ENCODE measurements at places on chromosomes 6 and 20.
A peak's percentile ranks its signal among the peaks of the same experiment; 100 is the strongest.

DNA sequence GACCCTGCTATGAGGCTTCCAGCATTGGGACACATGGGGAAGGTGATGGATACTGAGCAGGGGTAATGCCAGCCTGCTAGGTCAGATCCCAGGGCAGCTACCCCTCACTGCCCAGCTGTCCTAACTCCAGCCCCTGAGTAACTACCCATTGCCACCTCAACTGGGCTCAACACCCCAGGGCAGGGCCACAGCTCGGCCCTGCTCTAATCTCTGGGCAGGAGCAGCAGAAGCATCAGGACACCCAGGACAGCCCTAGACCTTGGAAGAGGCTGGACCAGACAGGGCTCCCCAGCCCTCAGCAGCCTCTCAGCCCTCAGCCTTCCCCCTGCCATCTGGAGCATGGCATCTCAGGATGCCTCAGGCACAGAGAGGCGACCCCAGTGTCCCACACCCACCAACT is 67.4 kb upstream of the TOP1 start:
- DNase-seq = no peak

DNA sequence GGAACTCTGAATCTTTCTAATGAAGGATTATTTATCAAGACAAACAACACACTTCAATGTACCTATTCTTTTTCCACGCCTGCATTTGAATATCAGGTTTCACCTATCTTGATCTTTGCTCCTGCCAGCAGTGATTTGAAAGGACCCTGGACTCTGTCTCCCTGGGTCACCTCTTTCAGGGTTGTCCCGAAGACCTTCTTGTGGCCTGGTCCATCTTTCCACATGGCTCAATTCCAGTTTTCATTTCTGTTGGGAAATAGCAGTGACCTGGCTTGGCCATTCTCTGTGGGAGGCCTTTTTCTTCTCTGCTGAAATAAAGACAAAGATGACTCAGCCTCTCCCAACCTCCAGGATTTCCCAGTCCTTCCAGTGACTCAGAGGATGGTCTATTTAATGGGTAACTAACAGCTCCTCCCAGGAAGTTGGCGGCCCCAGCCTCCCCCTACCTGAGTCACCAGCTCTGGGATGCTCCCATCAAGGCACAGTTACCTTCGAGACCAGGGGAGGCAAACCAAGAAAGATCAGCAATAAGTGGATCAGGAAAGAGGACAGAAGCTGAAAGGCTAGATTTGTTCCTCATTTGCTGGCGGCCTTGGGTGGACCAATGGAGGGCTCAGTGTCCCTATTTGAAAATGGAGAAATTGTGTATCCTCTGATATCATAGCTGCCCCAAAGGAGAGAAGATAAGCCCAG is 120.2 kb upstream of the RNF24 start:
- DNase-seq = peak; percentile 98

- DNase-seq = no peak
These were observed 2.0 kb upstream of the CST9L start for GRCh38 chr20:23570178-23570760.

GRCh38 chr20:49567421-49568277 is at the start of gene PTGIS:
TSS of gene PTGIS (minus strand) at chr20:49568137. CDS start at chr20:49568116, 21 bp downstream.
- DNase-seq = no peak

DNA sequence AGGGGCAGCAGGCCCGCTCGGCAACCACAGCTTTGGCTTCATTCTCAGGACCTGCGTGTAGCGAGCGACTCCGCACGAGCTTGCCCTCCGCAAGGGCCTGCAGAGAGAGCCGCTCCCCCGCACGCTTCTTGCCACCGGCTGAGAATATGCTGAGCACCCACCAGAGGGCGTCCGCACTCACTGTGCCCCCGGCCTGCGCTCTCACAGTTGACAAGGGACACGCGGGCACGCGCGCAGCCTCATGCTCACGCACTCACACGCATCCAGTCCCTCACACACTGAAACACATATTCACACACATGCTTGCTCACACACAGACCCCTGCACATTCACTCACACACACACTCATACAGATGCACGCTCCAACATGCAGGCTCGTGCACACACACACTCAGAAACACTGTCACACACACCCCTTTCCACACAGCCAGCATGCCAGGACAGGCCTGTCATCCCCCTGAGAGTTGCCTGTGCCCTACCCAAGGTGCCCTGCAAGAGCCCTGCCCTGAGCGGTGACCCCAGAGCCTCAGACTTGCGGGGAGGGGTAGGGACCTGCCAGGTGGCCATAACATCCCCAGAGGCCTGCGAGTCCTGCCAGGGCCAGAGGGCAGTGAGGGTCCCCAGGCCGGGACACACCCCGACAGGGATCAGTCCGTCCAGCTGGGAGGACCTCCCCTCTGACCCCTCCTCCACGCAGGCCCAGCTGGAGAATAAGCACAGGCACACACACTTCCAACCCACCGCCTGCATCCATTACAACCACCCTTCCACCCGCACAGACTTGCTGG is 174.1 kb downstream of the BMP7 start:
- no peak for DNase-seq

DNA sequence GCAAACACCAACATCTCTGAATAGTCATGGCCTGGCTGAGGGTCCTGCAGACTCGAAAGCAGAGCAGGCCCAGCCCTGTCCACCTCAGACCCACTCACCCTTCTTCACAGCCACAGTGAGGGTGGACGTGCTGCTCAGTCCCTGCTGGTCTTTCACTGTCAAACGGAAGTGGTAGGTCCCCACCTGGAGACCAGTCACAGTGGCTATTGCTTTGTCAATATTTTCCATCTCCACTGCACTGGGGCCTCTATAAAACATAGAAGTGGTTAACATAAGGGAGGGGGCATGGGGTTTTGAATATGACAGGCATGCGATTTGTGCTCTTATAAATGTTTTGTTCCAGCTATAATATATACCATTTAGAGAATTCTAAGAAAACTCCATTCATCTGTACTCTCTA is 73.9 kb downstream of the ALDH5A1 start:
- no peak for DNase-seq

GRCh38 chr20:51953731-51954340 is 151.5 kb upstream of the SALL4 start:
- DNase-seq = no peak

GRCh38 chr20:22962567-22963439 is 72.3 kb upstream of the SSTR4 start:
- no peak for DNase-seq

- peak; percentile 25 for DNase-seq
These were observed 637 bp downstream of the TRPC4AP start for GRCh38 chr20:35091816-35092523.

GRCh38 chr6:168377856-168378832 is 58.6 kb upstream of the DACT2 start:
- DNase-seq = no peak

- DNase-seq = peak; percentile 91
These were observed 61.9 kb downstream of the CNKSR3 start for GRCh38 chr6:154448448-154449096.

- no peak for DNase-seq
These were observed 34.9 kb downstream of the ESF1 start for GRCh38 chr20:13749811-13750210.

GRCh38 chr6:68738039-68738438 is 103.0 kb downstream of the ADGRB3 start:
- no peak for DNase-seq

GRCh38 chr6:55212156-55212555 is 37.8 kb downstream of the HCRTR2 start:
- DNase-seq = peak; percentile 56

DNA sequence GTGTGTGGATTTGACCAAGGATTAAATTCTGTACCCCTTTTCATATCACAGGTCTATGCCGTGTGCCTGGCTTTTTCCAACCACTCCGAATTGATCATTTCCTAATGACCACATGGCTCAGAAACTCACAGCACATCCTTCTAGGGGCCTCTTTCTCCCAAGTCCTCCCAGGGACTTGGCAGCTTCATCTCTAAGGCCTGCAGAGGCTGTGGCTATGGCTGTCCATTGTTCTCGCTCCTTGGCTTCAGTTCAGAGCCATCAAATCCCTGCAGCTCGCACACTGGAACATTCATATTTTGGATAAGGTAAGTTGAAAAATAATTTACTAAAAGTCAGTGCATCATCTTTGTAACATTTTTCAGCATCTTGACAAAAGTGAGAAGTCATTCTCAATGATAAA is 497.2 kb upstream of the CDH4 start:
- no peak for DNase-seq

DNA sequence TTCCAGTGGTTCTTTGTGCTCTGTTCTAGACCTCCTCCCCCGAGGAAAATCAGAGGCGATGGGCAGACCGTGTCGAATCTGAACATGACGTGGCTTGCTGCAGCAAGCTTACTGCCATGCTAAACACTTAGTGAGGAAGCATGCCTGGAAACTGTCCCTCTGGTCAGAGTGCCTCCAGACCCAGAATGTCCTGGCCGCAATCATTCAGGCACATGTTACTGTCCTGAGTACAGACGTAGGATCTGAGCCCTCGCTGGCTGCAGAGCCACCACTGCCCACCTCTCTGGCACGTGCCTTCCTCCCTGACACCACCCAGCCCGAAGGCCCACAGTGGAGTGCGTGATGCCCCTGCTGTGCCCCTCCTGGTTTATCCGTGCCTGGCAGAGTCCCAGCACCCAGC is 163.6 kb downstream of the SYNDIG1 start:
- peak; percentile 29 for DNase-seq

- DNase-seq = no peak
These were observed 26.1 kb upstream of the JAG1 start for GRCh38 chr20:10699941-10700340.

DNA sequence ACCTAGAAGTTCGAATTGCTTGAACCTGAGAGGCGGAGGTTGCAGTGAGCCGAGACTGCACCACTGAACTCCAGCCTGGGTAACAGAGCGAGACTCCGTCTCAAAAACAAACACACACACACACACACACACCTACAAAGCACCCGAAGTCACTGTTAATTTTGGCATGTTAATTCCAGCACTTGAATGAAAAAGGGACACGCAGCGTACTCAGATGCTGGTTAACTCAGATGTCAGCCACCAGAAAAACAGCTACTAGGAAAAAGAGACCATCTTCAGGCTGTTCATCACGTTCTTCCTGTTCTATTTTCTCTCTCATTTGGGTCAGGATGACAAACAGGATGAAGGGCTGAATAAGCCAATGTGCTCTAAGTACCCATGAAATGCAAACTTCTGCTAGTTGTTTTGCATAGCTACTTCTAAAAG is 46.9 kb downstream of the BLOC1S5 start:
- no peak for DNase-seq

- DNase-seq = no peak
These were observed 105.2 kb downstream of the SMLR1 start for GRCh38 chr6:130932438-130932837.

GRCh38 chr6:54618572-54618971 is 228.0 kb upstream of the FAM83B start:
- no peak for DNase-seq

DNA sequence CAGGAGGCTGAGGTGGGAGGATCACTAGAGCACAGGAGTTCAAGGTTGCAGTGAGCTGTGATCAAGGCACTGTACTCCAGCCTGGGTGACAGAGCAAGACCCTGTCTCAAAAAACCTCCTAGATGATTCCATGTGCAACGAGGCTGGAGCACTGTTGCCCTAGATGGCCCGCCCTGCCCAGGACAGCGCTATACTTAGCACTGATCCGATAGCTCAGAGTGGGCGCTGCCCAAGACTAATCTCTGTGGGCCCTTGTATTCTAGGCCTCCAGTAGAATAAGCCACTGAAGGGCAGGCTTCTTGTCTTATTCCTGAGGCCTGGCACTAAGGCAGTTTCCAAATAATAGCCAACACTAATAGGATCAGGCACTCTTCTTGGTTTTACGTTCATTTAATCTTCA is 41.0 kb downstream of the STK35 start:
- DNase-seq = no peak

DNA sequence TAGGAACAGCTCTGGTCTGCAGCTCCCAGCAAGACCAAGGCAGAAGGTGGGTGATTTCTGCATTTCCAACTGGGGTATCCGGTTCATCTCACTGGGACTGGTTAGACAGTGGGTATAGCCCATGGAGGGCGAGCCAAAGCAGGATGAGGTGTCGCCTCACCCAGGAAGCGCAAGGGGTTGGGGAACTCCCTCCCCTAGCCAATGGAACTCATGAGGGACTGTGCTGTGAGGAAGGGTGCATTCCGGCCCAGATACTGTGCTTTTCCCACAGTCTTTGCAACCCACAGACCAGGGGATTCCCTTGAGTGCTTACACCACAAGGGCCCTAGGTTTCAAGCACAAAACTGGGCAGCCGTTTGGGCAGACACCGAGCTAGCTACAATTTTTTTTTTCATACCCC is 21.8 kb downstream of the HDDC2 start:
- DNase-seq = no peak

DNA sequence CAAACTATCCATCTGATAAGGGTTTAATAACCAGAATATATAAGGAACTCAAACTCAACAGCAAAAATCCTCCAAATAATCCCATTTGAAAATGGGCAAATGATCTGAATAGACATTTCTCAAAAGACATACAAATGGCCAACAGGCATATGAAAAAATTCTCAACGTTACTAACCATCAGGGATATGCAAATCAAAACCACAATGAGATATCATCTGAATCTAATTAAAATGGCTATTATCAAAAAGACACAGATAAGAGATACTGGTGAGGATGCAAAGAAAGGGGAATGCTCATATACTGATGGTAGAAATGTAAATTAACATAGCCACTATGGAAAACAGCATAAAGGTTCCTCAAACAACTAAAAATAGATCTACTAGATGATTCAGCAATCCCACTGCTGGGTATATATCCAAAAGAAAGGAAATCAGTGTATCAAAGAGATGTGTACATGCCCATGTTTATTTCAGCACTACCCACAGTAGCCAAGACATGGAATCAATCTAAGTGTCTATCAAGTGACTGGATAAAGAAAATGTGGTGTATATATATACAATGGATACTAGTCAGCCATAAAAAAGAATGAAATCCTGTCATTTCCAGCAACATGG is 6.1 kb upstream of the BRD2 start:
- no peak for DNase-seq

- no peak for DNase-seq
These were observed 3.5 kb downstream of the SLC35F1 start for GRCh38 chr6:117910549-117910948.

GRCh38 chr6:82775361-82775760 is 290.3 kb downstream of the UBE3D start:
- peak; percentile 3 for DNase-seq

- peak; percentile 55 for DNase-seq
These were observed 93.6 kb downstream of the NCR2 start for GRCh38 chr6:41428996-41429421.

- DNase-seq = no peak
These were observed 3.0 kb downstream of the DDO start for GRCh38 chr6:110412360-110412759.

All from astrocyte (in vitro differentiated cells and primary cell).